ENCODE measurements at places on chromosomes 5 and 9.

- DNase-seq = peak; percentile 65
Measured at GRCh38 chr9:93681269-93682154, 105.1 kb downstream of the PHF2 start.

GRCh38 chr9:73137914-73138313 is 13.8 kb upstream of the ANXA1 start:
- DNase-seq = no peak

DNA sequence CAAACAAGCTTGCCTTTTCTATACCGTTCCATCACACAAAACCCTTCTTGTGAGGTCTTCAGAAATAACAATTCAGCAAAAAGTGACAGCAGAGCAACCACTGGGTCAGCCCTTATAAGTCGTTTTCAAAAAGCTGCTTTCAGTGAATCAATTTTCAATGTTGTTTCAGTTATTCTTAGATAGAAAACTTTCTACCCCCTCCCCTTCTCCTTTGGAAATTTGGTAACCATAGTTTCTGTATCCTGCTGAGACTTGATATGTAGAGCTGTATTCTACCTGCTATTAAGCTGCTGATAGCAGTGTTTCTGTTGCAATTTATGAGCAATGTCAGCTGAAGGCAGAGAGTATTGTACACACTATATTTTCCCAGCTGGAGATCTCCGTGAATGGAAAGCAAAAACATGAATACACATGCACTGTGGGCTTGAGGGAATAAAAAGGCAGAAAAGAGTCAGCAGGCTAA is 75.7 kb downstream of the ZNF608 start:
- no peak for DNase-seq

GRCh38 chr5:153445875-153446579 is 44.4 kb upstream of the GRIA1 start:
- no peak for DNase-seq

GRCh38 chr9:38699337-38699736 is 20.6 kb downstream of the FAM240B start:
- no peak for DNase-seq

- no peak for DNase-seq
Measured at GRCh38 chr9:28616310-28616709, 1043.0 kb upstream of the C9orf72 start.
